Activated T-cell treated with anti-CD3 and anti-CD28 coated beads for 1 hour (primary cell): ENCODE measurements at places on chromosomes 13 and 19.

DNA sequence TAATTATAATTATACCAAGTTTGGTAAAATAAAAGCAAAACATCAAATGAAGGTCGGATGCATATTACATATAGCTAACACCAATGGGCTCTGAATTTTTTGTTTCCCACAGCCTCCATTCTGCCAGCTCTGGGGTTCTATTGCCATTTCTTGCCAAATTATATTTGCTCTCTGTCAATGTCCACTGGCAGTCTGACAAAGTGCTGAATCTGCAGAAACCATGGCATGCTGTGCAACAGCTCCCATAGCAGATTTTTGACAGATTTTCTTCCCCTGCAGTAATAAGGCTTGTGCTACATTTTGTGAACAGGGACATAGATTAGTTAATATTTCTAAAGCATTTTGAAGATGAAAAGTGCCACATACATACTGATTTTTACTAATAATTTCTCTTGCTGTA is 1102.1 kb downstream of the DIAPH3 start:
- no peak for DNase-seq

GRCh38 chr19:2237051-2237868 is 636 bp downstream of the SF3A2 start:
- DNase-seq = no peak

DNA sequence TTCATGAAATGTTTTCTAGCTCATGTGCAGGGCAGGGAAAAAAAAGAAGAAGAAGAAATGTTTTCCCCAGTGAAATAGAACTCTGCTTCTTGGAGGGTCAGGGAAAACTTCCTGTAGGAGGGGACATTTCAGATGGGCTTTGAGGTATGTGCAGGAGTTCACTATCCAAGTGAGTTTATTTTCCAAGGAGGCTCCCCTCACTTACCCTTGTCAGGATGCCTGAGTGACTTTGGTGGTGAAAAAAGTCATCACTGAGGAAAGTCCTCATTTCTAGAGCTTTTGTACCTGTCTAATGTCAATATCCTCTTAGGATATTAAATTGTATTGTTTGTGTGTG is 656 bp upstream of the C3 start:
- no peak for DNase-seq

- no peak for DNase-seq
Measured at GRCh38 chr19:19823916-19824315, 2.4 kb upstream of the ZNF506 start.

GRCh38 chr13:51772105-51772455 is 31.9 kb downstream of the DHRS12 start:
- no peak for DNase-seq

DNA sequence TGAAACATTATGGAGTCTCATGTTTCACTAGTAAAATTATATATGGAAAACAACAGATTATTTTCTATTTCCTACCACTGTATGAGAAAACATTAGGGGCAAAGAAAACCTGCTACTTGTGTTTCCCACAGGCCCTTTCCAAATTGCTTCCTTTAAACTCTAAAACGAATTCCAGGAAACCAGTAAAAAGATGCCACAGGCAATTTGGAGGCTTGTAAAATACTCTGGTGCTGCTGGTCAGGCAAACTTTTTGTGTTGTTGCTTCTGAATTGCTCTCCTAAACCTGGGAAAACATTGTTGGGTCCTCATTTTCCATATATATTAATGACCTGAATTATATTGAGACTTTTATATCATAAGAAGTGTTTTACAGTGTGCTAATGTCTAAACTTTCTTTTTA is 141.5 kb downstream of the TDRD3 start:
- DNase-seq = no peak

DNA sequence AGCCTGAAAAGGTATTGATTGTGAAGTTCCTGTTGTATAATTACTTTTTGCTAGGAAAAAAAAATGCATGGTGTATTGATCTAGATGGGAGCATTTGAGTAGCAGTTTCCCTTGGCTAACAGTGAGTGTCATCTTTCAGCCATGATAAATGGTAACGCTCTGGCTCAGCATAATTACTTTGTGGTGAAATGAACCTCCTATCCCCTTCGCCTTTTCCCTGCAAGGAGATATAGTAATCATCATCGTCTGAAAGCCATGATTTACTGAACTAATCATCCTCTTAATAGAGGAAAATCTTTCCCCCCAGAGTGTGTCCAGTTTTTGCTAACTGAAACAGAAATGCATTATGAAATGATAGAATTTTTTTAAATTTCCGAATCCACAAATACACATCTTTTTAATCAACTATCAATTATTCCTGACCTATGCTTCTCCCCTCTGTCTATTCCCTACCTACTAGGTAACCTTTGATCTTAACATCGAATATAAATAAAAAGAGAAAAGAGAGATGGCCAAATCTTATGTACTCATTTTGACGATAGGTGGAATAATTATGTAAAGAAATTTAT is 88.7 kb downstream of the MAB21L1 start:
- no peak for DNase-seq

- DNase-seq = no peak
Measured at GRCh38 chr13:87280139-87280538, 391.0 kb upstream of the SLITRK5 start.

DNA sequence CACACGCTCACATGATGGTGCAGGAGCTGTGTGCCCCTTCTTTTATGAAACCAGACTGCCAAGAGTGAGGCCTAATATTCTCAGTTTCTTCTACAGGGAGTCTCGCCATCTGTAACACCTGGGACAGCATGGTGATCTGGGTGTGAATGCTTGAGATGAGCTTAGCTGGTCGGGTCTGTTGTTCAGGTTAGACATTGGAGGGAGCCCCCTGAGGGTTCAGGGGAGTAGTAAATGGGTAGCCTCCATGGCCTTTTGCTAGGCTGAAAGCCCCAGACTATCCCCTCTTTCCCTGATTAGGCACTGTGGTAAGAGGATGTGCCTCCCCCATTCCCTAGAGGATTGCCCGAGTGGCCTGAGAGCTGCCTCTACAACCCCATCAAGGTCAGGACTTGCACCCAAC is 1916.1 kb downstream of the PCDH9 start:
- no peak for DNase-seq

- no peak for DNase-seq
Measured at GRCh38 chr13:75512253-75512652, 25.4 kb downstream of the COMMD6 start.

- DNase-seq = no peak
Measured at GRCh38 chr19:54133312-54133956, 4.1 kb upstream of the CNOT3 start.

- no peak for DNase-seq
Measured at GRCh38 chr19:14002571-14003250, 3.4 kb downstream of the RFX1 start.

DNA sequence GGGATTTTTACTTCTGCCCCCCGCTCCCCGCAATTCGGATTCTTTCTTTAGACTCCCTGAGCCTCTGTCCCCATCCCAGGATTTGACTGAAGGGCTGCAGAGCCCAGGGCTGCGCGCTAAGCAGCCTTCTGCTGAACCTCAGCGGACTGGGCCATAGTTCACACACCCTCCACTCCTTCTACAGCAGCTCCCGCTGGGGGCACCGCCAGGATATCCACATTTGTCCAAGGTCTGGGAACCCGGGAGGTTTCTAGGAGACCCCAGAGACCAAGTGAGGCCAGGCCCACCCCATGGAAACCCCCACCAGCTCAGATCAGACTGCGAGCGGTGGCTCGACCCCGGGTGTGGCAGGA is 463.3 kb downstream of the ITGBL1 start:
- DNase-seq = no peak

GRCh38 chr13:67221630-67222226 is 8.4 kb downstream of the PCDH9 start:
- DNase-seq = no peak

- no peak for DNase-seq
Measured at GRCh38 chr13:92473765-92474475, 752.7 kb upstream of the GPC6 start.

- no peak for DNase-seq
Measured at GRCh38 chr13:39036212-39036611, 1.7 kb downstream of the PROSER1 start.

GRCh38 chr13:59689057-59689456 is 474.7 kb downstream of the DIAPH3 start:
- DNase-seq = no peak

GRCh38 chr13:111319521-111319920 is 921 bp upstream of the TEX29 start:
- DNase-seq = no peak
